CD4-positive, alpha-beta T cell (primary cell): ENCODE measurements at places on chromosomes 16 and 17.

DNA sequence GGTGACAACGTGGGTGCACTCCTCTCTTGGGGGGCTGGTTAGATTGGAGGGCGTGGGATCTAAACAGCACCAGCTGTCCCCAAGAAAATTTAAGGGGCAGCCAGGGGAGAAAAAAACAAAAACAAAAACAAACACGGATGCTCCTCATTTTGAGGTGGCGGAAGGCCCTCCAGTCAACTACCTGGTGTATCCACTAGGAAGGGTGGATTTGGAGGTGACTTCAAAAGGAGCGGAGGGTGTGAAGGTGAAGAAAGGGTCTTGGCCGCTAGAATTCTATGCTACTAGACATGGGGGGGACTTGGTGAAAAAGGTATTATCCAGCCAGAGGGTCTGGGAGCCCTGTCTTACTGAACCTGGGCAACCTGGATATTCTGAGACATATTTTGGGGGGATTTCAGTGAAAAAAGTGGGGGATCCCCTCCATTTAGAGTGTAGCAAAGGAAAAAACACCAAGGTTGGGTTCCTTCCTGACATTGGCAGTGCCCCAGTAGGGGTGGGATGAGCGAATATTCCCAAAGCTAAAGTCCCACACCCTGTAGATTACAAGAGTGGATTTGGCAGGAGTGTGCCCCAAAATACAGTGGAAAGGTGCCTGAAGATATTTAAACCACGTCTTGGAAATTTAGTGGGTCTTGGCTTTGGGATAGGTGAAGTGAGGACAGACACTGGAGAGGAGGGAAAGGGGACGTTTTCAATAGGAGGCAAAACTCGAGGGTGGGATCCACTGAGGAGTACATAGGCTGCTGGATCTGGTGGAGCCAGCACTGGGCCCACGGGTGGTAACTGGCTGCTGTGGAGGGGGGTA is 454 bp upstream of the FGF11 start:
- DNase-seq = no peak

DNA sequence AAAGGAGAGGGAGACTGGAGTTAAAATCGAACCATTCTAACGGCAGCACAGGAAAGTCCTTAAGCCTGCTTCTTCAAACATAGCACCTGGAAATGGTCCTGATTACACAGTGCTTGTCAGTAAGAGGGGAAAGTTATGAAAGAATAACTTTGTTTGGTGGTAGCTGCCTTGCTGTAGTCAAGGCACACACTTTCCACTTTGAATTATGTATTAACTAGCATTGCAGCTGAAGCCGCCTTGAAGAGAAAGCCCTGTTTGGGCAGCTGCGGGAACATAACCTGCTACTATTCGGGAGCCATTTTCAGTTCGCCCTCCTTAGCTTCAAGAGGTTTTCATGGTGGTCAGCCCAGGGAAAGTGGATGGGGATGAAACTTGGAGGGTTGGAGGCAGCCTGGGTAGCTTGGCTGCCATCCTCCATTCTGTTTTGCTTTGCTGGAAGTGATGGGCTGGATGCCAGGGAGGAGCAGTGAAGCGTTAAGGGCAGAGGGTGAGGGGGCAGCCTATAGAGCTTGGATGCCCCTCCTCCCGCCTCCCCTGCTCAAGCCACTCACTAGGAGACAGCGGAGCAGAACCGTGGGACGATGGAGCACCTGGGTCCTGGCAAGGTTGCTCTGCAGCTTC is 5.3 kb upstream of the HAS3 start:
- DNase-seq = no peak

- no peak for DNase-seq
These were observed 28.6 kb downstream of the OSBPL7 start for GRCh38 chr17:47792979-47793378.

GRCh38 chr17:27585792-27586191 is 45.2 kb upstream of the LGALS9 start:
- DNase-seq = no peak

GRCh38 chr17:20216853-20217252 is 207.7 kb downstream of the SPECC1 start:
- no peak for DNase-seq

DNA sequence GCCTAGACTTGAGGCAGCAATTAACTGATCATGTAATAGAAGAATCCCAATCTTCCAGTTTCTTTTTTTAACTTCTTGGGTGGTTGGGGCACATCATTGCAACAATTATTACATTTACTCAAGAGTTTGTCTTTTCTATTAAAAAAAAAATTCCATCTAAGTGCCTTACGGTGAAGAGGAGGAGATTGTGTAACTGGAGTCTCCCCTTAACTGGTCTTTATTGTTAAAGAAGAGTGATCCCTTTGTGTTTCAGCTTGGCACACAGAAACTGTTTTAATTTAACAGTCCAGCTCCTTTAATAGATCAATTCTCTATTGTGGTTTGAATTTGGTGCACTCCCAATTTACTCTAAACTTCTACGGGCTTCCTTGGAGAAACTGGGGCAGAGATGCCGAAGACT is 75.2 kb downstream of the FTO start:
- no peak for DNase-seq

GRCh38 chr17:2366747-2367494 is 29.6 kb downstream of the SGSM2 start:
- DNase-seq = no peak

- DNase-seq = no peak
These were observed 167.2 kb downstream of the STX8 start for GRCh38 chr17:9408381-9408780.

DNA sequence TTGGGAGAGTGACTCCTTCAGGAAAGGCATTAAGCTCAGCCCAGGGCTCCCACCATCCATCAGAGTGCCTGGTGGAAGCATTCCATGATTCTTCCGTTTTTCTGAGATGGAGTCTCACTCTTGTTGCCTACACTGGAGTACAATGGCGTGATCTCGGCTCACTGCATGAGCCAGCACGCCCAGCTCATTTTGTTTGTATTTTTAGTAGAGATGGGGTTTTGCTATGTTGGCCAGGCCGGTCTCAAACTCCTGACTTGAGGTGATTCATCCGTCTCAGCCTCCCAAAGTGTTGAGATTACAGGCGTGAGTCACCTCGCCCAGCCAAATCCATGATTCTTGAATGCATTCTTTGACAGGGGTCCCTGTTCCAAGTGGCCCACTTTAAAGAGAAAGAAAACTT is 23.1 kb downstream of the MIS12 start:
- DNase-seq = no peak

DNA sequence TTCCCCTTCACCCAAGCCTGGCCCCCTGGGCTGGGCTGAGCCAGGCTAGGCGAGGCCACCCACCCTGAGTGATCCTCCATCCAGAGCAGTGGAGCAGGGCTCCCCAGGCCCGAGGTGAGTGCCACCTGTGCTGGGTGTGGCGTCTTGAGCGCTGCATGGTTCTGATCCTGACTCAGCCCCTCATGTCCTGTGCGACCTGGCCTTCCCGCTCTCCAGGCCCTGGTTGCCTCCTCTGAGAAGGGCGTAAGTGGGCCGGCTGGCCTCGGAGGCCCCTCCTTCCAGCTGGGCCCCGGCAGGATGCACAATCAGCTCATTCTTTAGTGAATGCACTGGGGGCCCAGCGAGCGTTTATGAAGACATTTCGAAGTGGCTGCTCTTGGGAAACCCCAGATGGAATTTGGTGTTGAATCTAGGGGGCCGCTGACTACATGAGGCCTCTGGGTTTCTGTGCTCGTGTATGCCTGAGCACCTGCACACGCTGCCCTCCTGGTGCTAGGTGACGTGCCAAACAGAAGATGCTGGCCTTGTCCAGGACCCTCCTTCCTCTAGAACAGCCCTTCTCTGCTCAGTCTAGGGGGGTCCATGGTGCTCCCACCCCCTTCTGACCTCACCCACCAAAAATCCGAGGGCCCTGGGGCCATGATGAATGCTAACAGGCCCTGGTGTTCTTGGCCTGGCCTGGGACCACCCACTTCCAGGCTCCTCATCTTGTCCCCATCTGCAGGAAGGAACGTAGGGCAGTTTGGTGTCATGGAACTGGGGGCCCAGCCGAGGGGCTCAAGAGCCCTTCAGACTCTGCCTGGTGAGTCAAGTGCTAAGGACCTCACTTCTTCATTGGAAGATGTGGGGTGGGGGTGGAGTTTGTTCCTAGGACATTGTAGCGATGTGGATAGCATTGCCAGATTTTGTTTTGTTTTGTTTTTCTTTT is 3.6 kb upstream of the TMEM92 start:
- no peak for DNase-seq

GRCh38 chr17:55740511-55741355 is 10.1 kb upstream of the PCTP start:
- DNase-seq = no peak

DNA sequence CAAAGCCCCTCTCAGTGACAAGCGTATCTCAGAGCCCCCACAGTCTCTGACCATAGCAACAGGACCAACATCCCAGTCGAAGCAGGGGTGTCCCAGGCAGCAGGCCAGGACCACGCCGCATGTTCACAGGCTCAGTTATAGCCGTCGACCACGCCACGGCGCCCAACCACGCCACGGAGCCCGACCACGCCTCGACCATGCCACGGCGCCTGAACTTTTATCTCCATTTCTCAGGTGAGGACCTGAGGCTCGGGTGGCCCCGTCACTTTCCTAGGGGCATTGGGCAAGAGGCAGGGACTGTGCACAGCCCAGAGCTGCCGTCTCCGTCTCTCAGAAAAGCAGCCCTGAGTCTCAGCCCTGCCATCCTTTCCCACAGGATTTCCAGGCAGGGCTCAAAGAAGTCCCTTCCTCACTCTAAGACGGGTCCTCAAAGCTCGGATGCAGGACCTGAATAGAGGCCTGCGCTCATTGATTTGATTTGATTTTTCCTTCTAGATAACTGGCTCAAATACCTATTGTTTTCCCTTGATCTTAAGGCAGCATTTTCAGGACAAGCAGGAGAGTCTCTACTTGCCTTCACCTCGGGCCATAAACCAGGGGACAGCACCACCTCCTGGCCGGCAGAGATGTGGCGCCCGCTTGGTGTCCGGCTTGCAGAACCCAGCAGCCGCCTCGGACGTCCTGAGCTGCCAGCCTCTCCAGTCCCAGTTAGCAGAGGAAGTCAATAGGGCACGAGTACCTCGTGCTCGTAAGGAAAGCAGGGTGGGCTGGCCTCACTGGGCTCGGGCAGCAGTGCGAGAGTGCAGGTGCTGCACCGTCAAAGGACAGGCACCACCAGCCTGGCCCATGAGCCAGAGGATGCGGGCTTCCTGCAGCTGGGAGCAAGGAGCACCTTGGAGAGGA is 38.8 kb downstream of the C16orf95 start:
- peak; percentile 10 for DNase-seq

- no peak for DNase-seq
These were observed 30.4 kb downstream of the ERN1 start for GRCh38 chr17:64099543-64099942.

- DNase-seq = no peak
These were observed 343.0 kb upstream of the CDH5 start for GRCh38 chr16:66023481-66023880.

- DNase-seq = no peak
These were observed 530 bp downstream of the GSG1L start for GRCh38 chr16:28062847-28063521.

GRCh38 chr17:56896217-56896967 is 17.5 kb downstream of the TRIM25 start:
- DNase-seq = no peak

- DNase-seq = no peak
These were observed 22.9 kb downstream of the SLFN11 start for GRCh38 chr17:35350493-35350892.

DNA sequence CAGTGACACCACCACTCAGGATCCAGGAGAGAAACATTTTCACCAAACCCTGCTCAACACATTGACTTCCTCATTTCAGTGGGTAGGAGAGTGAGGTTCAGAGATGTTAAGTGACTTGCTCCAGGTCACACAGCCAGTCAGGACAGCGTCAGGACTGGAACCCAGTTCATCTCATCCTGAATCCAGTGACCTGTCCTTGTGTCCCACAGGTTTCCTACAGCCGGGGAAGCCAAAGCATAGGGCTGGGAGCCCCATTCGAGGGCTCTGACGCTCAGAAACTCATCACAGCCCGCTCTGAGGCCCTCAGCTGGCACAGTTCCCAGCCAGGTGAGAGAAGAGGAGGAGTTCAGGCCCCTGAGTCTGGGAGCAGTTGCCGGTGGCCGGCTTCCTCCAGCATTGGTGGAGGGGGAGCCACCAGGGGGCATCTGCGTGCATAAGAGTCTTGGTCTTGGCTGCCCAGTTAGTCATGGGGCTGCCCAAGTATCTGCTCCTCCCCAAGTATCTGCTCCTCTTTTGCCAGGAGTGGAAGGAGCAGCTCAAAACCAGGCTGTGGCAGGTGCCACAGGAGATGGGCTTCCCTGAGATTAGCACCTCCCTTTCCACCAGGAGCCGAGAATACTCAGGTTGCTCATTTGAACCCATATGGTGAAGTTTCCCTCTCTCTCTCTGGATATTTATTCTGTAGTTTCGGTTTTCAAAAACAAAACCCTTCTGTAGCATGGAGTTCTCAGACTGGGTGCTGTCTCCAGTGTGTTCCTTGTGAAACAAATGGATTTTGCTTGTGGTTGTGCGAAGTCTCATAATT is 56.0 kb downstream of the TNFRSF13B start:
- no peak for DNase-seq

DNA sequence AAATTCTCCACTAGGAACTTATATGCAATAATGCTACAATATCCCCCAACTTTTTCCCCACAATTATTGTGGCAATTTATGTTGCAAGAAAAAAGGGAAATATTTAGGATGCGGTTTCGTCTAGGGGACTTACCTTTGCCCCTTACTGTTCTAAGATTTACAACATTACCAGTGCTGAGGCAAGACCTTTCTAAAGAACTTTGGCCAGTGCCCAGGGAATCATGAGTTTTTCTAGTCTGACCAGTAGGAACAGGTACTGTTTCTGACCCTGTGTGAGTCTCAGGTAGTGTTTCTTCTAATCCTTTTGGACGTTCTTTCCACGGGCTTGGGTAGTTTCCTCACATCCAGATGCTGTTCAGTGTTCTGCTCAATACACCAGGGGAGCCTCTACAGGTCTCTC is 373.7 kb downstream of the HAPSTR1 start:
- DNase-seq = no peak

- peak; percentile 15 for DNase-seq
These were observed 23.3 kb downstream of the TBCD start for GRCh38 chr17:82775001-82775823.
